ENCODE measurements at places on chromosomes 3 and 15.

- no peak for DNase-seq
Measured at GRCh38 chr3:52841211-52841980, 6.6 kb upstream of the MUSTN1 start.

DNA sequence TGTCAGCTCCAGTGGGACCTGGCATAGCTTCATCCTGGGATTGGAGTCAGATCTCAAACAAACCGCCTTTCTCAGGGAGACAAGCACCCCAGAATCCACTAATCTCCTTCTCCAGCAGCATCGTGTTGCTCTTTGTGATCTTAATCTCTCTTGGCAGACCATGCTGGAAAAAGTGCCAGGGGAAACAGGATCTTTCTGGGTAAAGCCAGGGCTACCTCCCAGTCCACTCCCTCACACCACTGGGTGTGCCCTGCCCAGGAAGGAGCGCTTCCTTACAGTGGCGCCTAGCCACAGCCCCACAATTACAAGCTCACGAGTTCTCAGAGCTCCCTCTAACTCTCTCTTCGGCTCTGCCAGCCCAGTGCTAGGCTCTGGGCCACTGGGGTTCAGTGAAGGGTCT lies 32.2 kb downstream of the RPLP1 start:
- no peak for DNase-seq

GRCh38 chr3:156142702-156143101 lies 22.3 kb downstream of the KCNAB1 start:
- DNase-seq, result no peak

- no peak for DNase-seq
Measured at GRCh38 chr3:116877968-116878367, 168.4 kb downstream of the TUSC7 start.

GRCh38 chr3:9736831-9737230 lies 5.3 kb downstream of the BRPF1 start:
- DNase-seq, result no peak

DNA sequence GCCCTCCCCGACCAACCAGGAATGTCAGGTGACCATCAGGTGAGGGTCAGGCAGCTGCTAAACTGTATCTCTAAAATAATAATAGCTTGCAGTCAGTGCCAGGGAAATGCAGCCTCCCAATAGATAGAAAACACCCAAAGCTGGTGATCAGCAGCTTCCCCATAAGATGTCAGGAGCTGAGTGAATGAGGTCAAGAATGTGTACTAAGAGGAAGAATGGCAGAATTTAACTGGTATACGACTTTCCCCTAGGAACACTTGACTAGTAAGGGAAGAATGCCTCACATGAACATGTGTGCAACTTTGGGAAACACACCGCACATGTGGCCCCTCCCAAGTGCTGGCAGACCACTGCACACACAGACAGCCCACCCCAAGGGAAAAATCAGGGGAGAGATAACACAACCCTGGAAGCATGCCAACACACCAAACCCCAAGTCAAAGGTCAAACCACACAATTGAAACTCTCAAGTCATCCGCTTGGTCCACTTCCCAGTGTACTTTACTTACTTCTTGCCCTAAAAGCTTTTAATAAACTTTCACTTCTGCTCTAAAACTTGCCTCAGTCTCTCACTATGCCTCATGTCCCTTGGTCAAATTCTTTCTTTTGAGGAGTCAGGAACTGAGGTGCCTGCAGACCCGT lies 806.5 kb downstream of the OTOL1 start:
- DNase-seq, result no peak

- no peak for DNase-seq
Measured at GRCh38 chr15:81182756-81183438, 13.8 kb upstream of the IL16 start.

DNA sequence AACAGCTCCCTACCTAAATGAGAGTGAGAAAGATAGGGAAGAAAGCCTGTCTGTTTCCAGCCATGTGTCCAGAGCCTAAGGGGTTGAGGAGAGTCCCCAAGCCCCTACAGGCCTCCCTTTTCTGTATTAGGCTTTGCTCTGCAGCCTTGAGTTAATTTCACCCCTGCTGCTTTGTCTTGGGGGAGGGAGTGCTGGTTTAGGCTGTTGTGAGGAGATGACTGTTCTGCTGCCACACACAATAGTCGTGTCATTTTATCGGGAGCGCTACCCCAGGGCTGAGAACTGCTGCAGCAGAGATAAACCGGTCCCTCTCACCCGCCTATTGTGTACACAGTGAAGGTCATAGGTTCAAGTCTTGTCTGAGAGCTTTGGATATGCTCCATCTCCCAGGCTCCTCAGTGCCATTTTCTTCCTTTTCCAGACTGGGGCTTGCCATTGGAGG lies 1.4 kb downstream of the ZNF609 start:
- DNase-seq, result no peak

- DNase-seq, result peak; percentile 58
Measured at GRCh38 chr3:100893590-100893989, 99.6 kb downstream of the ABI3BP start.

DNA sequence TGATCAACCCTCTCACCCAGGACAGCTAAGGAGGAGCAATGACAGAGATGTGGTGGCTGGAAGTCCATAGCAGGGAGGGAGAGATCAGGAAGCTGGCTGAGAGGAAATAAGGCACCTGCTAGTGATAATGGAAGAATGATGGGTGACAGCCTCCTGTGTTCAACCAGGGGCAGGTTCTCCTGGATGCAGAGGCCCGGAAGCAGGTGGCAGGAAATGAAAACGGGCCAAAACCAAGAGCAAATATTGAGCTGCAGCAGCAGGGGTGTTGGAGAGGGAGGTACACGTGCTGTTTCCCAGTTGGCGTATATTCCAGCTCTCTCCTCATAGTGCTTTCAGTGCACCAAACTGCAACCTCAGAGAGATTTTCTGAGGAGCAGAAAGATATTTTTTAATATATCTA lies 213.4 kb upstream of the TBL1XR1 start:
- no peak for DNase-seq

DNA sequence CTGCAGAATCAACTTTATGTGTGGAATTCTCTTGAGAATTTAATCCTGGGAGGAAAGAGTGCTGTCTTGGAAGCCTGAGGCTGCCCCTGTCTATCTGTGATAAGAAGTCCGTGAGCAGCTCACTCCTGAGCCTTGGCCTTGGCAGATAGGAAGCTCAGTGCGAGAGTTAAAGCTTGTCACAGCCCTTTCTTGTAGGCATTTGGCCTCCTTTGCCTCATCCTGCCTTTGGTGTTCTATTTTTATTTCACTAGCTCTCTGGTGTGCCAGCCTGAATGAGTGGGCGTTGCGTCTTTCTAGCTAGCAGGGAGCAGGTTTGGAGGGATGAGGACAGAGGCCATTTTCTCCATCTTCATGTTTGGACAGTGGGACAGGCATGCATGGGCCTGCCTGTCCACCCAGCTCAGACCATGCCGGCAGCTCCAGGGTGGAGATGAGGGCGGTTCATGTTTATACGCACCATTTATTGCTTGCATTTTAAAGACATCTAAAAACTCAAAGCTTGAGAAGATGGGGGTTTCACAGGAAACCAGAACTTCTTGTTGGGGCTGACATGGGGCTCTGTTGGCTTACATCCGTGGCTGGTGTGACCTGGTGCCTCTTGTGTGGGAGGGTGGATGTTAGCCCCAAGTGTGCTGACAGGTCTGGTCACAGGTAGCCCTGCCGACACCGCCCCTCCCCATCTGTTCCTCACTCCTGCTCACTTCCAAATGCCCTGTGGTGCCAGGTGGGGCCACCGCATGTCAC lies 29.8 kb downstream of the IRAK2 start:
- DNase-seq, result no peak

DNA sequence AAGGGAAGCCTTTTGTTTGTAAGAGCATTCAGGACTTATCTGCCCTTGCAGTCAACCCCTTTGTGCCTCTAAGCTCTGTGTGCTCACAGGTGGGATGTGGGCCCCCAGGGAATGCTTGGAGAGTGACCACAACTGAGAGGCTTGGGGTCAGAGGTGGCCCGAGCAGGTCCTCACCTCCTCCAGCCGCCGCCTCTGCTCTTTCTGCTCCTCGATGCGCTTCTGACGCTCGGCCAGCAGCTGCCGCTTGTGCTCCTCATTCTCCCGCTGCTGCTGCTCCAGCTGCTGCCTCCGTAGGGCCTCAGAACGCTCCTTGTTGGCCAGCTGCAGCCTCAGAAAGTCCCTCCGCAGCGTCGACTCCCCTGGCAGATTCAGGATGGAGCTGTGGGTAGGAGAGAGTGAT lies 130.8 kb upstream of the SLC2A2 start:
- DNase-seq, result no peak

- peak; percentile 81 for DNase-seq
Measured at GRCh38 chr3:197083486-197083885, 53.9 kb upstream of the MELTF start.

GRCh38 chr15:51775967-51776816 lies 24.8 kb downstream of the TMOD2 start:
- DNase-seq, result peak; percentile 63

DNA sequence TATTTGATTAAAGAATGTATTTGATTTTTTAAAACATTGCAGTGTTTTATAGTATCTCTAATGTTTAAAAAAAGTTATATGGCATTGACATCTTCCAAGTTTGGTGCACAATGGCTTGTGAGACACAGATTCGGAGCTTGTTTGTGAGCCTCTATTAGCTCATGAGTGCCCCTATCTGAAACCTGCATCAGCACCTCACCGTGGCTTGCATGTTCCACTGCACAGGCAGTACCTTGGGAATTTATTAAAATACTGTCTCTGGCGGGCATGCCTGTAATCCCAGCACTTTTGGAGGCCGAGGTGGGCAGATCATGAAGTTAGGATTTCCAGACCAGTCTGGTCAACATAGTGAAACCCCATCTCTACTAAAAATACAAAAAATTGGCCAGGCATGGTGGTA lies 6.8 kb upstream of the RTP2 start:
- peak; percentile 23 for DNase-seq

DNA sequence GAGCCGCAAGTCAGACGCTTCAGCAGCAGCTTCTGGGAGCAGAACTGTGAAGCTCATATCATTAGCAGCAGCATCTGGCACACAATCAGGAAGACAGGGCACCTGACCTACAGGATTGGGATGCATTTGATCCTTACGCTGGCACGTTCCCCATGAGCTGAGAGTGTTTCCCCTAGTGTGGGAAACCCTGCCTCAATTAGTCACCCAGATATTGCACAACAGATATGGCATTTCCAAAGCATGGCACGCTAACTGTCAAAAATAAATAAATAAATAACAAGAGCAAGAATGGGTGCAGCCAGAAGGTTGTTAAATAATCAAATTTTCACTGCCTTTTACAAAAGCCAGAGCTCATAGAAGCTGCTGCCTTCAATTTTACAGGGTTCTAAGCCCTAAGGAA lies 189.6 kb upstream of the THBS1 start:
- peak; percentile 49 for DNase-seq

DNA sequence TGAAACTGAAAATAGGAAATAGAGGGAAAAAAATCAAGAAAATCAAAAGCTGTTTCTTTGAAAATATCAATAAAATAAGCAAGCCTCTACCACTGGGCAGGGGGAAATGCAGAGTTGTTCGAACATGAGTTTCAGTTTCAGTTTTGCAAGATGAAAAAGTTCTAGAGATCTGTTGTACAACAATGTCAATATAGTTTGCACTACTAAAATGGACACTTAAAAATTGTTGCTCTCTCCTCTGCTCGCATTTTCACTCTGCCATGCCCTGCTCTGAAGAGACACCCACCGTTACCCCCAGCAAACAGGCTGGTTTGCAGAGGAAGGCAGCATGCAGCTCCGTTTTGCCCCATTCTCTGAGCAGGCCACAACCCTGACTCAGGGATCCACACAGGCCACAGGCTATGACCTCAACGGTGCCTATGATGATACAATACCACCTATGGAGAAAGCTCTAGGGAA lies 64.5 kb downstream of the ZNF148 start:
- no peak for DNase-seq

GRCh38 chr3:3064297-3064696 lies 45.9 kb downstream of the IL5RA start:
- no peak for DNase-seq
